ENCODE measurements at places on chromosomes 5 and 9. TPM values are rescaled to one million over a fixed set of nuclear protein-coding genes. Genes with fewer than 3 reads are reported as not detected.
A peak's percentile ranks its signal among the peaks of the same experiment; 100 is the strongest.

DNA sequence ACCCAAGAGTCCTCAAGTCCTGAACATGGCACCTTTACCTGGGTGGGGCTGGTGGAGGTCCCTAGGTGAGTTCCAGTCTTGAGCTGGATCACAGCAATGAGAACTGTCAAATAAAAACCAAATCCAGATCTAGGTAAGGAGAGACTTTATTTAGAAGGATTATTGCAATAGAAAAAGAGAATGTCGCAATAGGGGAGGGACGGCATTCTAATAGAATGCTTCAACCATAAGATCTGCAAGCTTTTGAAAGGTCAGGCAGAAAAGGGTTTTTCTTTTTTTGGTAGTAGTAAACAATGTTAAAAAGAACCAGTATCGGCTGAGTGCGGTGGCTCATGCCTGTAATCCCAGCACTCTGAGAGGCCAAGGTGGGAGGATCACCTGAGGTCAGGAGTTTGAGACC lies 5.2 kb upstream of the GCNT1 start:
- DNase-seq: peak; percentile 71

- DNase-seq: no peak
Observed at GRCh38 chr9:89872913-89873707, 268.3 kb downstream of the GADD45G start.

DNA sequence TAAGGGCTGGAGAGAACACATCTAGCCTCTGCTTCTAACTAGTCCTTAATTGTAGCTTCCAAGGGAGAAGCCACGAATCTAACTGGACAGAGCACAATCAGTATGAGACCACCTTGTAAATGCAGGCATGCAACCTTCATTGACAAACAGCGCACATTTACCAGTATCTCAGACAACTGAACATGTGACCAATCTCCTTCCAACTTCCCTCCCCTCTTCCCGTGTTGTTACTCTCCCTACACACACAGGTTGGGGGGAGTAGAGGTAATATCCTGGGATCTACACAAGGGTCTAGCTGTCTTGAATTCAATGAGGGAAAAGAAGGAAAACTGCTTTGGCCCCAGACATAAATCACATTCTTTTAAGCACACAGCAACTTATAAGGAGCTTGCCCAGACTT lies 77.6 kb downstream of the LIFR start:
- DNase-seq: no peak

The IFNA21 gene
- total RNA-seq: not detected

The PIK3R1 gene
- 15.5 TPM for total RNA-seq

- no peak for DNase-seq
Observed at GRCh38 chr5:144142824-144143162, 27.7 kb downstream of the YIPF5 start.

- no peak for DNase-seq
Observed at GRCh38 chr9:96460882-96461281, 10.9 kb downstream of the HABP4 start.

DNA sequence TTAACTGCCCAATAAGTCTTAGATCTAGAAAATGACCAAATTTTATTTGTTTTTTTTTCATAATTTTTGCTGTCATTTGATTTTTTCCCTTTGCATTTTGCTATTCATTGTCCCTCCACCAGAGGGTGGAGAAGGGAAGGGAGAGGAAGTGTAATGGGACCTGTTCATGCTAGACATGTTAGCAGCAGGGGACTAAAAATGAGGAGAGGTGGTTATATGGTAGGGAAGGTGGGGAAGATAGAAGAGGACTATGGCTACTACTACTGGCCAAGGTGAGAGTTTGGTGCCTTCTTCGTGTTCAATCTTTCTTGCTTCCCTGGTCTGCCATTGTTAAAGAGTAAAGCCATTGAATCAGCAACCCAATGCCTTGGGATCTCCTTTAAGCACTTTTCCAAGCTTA lies 6.4 kb downstream of the GRIA1 start:
- DNase-seq: peak; percentile 42

DNA sequence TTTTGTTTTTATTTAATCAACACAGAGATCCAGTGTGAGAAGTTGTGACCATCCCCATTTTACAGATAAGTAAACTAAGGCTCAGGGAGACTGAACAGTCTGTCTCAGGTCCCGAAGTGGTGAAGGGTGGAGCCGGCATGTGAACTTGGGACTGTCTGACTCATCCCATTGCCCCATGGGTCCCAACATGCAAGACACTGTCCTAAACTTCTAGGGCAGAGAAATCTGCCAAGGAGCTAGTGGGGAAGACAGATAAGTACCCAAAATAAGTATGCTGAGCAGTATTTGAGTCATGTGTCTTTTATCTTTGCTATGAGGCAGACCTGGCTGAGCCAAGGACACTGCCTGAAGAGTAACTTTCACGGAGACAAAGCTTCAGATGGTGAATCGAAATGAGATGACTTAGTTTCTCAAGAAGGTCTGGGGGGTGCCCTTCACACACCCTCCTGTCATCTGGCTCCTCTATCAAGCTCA lies 64.3 kb upstream of the SLC25A51 start:
- peak; percentile 84 for DNase-seq

DNA sequence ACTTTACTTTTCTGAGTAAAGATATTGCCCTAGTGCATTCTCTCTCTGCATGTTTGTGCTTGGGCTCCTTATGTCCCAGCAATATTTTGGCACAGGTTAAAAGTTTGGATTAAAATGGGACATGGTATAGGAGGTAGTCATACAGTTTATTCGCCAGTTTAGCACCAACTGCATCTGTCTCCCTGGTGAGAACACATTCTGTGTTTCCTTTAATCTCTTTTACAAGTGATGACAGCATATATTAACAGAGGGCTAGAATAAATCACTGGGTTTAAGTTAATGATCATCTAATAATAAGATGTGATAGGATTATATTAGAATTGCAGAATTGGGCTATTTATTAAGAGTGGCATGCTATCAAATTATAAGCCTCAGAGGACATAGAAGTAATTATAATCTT lies 550.1 kb downstream of the LRRC70 start:
- DNase-seq: no peak

The LCP2 gene
- total RNA-seq: not detected

The FOXD4L6 gene
- 0.13 TPM for total RNA-seq

DNA sequence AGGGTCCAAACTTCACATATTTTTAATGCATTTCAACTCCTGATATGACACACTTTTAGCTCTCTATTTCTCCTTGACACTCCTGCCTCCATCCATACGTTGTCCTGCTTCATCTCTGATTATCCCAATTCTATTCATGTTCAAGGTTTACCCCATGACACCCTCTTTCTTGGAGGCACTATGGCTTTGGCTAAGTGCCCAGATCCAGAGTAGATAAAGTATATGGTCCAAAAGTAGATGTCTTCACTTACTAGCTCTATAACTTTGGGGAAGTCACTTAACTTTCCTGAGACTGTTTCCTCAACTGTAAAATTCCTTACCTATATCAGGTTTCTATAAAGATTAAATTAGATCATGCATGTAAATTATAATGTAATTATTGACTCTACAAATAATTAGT lies 36.1 kb downstream of the SLC22A5 start:
- no peak for DNase-seq

DNA sequence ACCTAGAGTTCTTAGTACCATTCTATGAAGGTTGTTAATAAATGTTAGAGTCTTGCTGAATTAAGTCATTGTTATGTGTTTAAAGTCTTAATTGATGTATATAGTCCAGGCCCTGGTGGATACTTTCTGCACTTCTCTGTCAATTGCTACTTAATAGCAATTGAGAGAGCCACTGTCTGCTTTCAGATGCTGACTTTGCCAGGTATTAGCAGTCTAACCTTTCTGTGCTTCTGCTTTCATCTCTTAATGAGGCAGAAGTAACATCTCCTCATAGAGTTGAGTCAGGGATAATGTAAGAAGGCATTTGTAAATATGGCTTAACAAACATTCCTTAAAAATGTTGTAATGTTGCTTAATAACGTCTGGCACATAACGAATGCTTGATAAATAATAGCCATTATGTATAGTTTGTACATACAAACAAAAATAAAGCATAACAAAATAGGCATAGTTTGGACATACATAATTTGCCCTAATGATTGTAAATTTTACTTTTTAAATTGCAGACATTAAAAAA lies 28.3 kb downstream of the RASGRF2 start:
- DNase-seq: peak; percentile 20

DNA sequence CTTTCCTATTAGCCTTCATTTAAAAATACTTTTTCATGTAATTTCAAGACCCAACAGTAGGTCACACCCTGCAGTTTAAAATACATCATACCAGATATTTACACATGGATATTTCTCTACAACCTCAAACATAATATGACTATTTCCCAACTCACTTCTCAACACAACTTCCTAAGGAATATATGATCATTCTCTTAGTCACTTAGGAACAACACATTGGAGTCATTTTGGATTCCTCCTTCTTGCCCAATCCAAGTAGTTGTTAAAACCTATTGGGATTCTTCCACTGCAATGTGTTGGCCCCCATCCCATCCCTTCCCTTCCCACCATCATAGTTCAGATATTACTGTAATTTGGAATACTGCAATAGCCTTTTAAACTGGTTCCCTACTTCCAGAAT lies 145.5 kb downstream of the DCP2 start:
- DNase-seq: peak; percentile 98

The PLPP1 gene
- total RNA-seq: 23.8 TPM

DNA sequence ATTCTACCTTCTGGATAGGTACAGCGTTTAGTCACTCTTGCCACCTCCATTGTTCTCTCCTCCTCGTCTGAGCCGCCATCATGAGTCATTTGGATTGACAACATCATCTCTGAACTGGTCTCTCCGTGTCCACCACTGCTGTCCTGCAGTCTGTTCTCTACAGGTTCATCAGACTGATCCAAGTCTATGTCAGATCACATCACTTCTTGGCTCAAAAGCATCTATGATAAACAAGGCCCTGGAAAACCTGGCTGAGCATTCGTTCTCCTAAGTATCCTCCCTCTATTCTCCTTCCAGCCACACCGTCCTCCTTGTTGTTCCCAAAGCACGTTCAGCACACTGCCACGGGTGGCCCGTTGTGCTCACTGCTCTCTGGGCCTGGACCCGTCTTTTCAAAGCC lies 50.5 kb downstream of the CTNND2 start:
- DNase-seq: no peak

DNA sequence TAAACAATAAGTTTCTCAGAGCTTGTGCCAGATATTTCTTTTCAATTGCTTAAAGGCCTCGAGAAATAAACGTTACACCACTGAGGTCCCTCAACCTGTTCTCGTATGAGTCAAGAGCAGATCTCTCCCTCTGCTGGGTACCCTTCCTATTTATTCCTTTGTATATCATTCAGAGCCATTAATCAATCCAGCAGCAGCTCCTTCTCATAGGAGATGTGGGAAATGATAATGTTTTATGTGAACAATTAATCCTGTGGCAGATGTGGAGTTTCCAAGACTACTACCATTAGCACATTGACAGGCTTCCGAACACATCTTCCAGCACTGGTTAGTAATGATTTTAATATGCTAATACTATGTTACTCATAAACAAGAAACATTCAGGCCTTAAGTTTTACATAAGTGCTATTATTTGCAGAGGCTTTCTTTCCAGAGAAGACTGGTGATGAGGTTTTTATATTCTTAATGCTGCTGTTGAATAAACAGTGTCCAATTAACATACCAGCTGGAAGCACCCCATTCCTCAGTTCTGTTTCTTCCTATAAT lies 196.5 kb downstream of the ZNF608 start:
- no peak for DNase-seq

DNA sequence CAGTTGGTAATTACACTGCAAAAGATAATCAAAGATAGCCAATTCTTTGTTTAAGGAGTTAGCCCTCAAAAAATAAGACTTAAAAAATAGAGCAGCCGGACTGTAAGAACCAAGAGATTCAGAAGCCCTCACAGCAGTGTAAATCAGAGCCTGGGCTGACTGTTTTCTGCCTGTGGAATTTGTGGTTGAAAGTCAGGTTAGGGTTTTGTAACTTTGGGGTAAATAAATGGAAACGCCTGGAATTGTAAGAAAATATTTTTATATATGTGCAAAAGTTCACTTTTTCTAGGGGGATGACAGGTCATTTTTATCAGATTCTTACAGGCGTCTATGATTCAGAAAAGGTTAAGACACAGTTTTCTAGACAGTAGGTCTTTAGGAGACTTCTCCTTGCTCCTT lies 35.6 kb downstream of the KLHL3 start:
- no peak for DNase-seq

GRCh38 chr5:154761046-154761736 lies 6.0 kb downstream of the LARP1 start:
- peak; percentile 8 for DNase-seq

DNA sequence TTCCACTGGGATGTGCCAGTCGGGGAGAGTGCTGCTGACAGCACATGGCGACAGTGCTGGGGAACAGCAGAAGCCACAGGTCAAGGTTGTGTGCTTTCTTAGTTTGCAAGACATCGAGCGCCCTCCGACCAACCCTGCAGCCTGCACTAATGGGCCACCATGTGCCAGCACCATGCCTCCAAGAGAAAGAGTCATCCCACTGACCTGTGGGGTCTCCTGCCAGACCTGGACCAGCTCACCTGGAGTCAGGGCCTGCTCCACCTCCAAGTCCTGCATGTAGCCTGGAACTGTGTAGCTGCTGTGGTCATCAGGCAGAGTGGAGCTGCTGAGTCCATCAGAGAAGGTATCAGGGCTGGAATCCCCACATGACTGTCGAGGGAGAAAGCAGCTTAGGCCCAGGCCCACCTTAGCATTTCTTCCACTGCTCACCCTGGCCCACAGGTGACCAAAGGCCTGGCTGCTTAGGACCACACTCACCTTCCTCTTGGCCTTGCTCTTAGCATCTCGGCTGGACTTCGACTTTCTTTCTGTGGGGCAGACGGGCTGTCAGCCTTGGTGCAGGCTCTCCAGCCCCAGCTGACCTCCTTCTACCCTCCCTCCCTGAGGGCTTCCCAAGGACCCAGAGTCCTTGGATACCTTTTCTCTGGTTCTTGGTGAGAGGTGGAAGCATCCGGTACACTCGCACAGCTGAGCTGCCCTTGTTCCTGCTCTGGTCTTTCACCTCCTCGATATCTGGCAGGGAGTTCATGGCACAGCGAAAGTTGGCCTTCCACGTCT lies 4.1 kb downstream of the IRF1 start:
- no peak for DNase-seq
